ENCODE measurements at places on chromosomes 16 and 17.

DNA sequence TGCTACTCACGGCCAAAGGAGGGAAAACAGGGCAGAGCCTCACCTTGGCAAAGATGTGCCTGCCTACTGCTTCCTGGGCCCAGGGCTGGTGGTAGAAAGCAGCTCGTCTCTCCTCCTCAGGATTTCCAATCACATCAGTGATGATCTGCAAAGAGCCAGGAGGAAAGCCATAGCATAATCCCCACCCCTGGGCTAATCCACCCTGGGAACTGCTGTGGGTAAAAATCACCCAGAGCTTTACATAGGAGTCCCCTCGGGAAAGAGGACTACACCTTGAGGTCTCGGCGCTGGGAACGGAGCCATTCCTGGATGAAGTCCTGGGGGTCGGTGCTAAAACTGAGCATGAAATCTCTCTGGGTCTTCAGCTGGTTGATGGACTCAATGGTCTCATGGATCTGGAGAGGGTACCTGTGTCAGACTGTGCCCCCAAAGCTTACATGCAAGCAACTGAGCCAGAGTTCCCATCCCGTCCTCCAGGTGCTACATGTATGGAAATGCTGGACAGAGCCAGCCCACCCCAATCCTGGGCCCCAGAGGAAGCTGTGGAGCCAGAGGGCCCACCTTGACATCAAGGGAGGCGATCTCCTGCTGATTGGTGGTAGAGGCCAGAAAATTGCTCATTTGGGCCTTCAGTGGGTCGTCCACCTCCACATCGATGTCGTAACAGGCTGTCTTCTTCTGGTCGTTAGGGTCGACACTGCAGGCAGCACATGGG is 5.7 kb upstream of the FTSJ3 start:
- DNase-seq = no peak

- DNase-seq = no peak
These were observed 25.2 kb upstream of the GPRC5B start for GRCh38 chr16:19909750-19910322.

- DNase-seq = no peak
These were observed 197.0 kb downstream of the IRF8 start for GRCh38 chr16:86095906-86096485.

DNA sequence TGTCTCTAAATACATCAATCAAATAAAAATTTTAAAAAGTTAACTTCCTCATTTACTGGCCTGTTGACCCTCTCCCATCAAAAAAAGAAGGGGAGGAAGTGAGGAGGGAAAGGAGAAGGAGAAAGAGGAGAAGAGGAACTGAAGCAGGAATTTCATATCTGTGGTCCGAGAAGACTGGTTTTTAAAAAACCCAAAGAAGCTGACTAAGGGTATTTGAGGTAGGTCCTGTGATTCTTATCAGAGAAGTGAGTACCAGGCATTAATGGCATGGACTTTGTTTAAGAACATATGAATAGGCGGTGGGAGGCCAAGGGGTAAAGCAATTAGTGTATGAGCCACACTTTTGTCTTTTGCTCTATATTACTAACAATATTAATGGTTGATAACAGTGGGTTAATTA is 2.0 kb downstream of the SLC46A1 start:
- DNase-seq = peak; percentile 8

GRCh38 chr16:55133654-55134053 is 190.3 kb upstream of the IRX6 start:
- DNase-seq = no peak

- DNase-seq = no peak
These were observed 21.5 kb upstream of the CSNK2A2 start for GRCh38 chr16:58219432-58219831.

- peak; percentile 82 for DNase-seq
These were observed 1.4 kb downstream of the PPP1R9B start for GRCh38 chr17:50149091-50149416.

- no peak for DNase-seq
These were observed at the start of gene CNGB1 for GRCh38 chr16:57970970-57971369. CNGB1 (minus strand) TSS chr16:57971128; CDS start chr16:57967286, 3,842 bp downstream.

GRCh38 chr16:70160821-70161220 is 12.8 kb upstream of the CLEC18C start:
- DNase-seq = no peak

DNA sequence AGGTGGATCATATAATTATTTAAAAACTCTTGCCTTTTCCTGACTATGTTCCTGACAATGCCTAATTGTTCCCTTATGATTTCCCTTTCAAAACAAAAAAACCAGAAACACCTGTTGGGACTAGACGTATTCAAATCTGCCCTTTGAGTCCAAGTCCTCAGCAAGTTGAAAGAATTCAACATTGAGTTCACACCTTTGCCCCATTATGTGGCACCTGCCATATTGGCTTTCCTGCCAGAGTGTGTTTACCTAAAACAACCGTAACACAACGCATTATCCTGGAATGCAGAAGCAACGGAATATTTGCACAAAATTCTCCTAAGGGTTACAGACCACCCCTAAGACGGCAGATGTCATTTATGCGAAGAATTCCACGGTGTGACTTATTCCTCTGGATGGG is 105.9 kb downstream of the ZFHX3 start:
- no peak for DNase-seq

DNA sequence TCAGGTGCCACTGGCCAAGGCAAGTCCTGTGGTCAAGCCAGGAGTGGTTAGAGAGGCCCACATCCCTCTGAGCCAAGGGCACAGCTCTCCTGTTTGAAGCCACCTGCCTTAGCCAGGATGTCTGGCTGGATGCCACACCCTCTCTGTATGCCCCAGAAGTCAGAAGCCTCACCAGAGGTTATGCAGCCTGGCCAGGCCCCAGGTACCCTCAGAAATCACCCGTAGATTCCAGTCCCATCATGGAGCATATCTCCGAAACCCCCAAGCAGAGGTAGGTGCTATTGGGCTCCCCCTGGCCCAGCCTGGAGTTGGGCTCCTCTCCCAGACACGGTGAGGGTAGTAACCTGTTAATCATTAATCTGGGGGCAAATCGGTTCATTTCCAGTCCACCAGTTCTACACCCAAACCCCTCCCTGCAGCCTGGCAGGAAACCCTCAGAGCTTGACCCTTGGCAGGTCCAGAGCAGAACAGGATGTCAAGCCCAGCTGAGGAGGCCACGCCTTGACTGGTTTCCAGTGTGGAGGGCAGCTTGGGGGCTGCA is 60.6 kb upstream of the TMEM97 start:
- no peak for DNase-seq

DNA sequence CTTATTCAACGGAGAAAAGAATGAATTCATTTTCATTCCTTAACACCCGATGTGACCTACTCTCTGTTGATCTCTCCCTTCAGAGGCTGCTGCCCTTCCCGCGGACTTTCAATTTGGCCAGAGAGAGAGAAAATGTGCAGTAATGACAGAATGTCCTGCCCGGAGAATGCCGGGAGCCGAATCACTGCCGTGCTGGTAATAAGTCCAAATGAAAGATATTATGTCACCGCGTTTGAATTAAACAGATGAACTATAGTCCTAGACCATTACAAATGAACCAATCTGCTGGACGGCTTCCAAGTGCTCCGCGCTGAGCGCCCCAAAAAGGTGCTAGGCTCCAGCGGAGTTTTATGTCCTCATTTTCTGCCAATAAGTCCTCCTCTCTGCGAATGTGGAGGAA is 14.7 kb upstream of the C16orf82 start:
- DNase-seq = no peak

GRCh38 chr17:66392783-66393437 is 90.5 kb downstream of the PRKCA start:
- no peak for DNase-seq

DNA sequence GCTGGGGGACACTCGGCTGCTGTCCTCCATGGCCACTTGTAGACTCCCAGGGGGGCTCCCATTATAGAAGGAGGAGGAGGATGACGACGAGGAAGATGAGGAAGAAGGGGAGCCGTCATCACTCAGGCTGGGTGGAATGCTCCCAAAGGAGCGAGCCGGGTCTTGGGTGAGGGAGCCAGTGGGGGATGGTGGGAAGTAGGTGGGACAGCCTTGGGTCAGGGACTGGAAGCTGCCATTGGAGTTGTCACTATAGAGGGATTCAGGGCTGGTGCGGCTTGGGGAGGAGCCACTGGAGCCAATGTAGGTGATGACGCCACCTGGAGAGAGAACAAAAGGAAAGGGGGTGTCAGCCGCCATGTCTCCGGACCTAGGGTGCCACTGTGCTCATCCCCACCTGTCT is 3.3 kb downstream of the NR1D1 start:
- DNase-seq = no peak

GRCh38 chr16:75679366-75679765 is 2.6 kb upstream of the CPHXL2 start:
- DNase-seq = no peak

DNA sequence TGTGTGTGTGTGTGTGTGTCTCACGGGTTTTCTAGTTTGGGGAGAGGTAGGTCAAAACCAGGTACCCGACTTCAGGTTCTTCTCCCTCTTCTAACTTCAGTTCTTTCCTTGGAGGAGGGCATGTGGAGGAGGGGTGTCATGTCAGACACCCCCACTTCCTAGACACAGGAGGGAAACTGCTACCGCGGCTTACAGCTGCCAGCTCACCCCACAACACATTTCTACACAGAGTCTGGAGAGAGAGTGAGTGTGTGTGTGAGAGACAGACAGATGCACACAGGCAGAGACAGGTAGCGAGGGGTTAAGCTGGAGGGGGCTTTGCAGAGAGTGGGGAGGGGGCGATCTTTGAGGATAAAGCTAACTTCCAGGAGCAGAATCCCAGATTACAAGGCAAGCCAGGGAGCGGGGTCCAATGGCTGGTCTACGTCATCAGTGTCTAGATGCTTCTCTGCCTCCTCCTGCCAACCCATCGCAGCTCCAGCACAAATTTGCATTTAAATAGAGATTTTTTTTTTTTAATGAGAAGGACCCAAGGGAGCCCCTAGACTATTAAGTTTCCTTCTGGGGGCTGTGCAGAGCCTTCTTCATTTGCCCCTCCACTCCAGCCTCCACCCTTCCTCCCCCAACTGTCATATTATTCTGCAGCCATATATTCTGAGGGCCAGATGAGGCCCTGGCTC is 48.9 kb downstream of the MRM1 start:
- DNase-seq = no peak

GRCh38 chr17:15946611-15947120 is 1.7 kb downstream of the ADORA2B start:
- no peak for DNase-seq

DNA sequence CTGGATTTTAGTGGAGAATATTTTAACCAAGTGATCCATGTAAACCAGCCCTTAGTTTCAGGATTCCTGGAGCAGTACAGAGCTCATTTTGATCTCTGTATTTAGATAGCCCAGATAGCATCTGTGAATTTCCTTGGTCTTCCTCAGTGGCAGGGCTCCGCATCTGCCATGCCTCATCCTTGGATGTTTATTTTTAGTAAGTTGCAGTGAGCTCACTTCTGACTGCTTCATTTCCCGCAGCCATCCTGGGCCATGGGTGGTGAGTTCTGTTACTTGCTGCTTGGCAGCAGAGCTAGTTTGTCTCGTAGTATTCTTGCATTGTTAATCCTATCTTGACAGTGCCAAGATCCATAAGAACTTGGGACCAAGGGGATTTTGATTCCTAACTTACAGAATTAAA is 33.7 kb downstream of the IST1 start:
- no peak for DNase-seq

GRCh38 chr16:58086381-58087208 is 42.6 kb downstream of the CFAP20 start:
- no peak for DNase-seq

DNA sequence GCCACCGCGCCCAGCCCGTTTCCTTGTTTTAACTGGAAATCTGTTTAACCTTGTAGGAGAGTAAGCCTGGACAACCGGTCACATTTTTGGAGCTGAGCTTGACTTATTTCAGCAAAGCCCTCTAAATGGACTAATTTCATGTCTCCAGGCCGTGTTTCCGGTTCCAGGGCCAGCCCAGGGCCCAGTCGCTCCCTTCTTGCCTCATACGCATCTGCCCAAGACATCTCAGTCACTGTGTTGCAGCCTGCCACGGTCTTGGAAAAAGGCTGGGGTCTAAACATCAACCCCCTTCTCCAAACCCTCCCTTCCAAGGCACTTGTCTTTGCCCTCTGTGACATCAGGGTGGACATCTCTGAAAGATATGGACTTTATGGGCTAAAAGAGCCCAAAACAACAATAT is 18.9 kb downstream of the PLEKHG4 start:
- no peak for DNase-seq

DNA sequence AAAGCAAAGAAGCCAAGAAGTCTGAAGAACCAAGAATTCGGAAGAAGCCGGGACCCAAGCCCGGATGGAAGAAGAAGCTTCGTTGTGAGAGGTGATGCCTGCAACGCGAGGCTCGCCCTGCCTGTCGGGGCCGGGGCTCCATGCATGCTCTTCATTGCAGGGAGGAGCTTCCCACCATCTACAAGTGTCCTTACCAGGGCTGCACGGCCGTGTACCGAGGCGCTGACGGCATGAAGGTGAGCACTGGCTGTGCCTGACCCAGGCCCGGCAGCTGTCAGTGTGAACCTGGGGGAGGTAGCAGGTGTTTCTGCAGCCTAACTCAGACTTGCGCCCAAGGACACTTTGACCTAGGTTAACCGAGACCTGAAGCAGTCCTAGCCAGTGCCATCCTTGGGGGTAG is 12.0 kb downstream of the ZNF276 start:
- DNase-seq = no peak

DNA sequence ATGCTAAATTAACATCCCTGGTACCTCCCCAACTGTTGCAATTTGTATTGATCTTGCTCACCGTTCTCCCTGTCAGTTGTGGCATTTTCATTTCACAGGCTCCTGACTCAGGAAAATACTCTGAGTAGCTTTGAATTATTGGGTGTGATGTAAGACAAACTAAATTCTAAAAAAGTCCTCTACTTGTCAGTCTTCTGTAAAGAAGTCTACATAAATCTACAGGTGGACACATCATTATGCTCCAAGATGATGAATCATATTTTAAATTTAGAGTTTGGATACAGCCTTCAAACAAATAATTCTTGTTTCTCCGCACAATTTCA is 47.2 kb downstream of the MARCHF10 start:
- no peak for DNase-seq
